Mesenteric fat pad (tissue), 1 donor: ENCODE measurements at places on chromosomes 13 and 19. TPM values are rescaled to one million over a fixed set of nuclear protein-coding genes. Genes with fewer than 3 reads are reported as not detected.

GRCh38 chr13:61156753-61157152 lies 258.9 kb downstream of the PCDH20 start:
- no peak for DNase-seq

DNA sequence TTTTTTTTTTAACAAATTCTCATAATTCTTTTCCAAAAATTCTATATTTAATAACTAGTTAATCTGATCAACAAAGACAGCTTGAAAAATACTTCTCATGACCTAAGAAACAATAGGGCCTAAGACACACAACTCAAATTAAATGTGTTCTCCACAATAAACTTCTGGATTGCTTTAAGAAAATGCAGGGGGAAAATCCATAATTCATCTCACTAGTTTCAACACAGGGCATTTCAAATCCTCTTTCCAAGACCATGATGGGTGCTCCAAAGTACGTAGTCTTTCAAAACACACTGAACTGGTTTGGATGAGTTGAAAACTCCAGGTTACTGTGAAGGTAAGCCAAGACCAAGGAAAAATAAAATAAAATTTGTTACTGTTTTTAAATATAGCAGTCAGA lies 62.6 kb downstream of the DCLK1 start:
- DNase-seq, result no peak

GRCh38 chr13:71454509-71454908 lies 412.5 kb downstream of the DACH1 start:
- DNase-seq, result no peak

ZNF77 gene
- 3.1 TPM for total RNA-seq

- DNase-seq, result no peak
Observed at GRCh38 chr19:6087074-6087571, 23.2 kb downstream of the RFX2 start.

DNA sequence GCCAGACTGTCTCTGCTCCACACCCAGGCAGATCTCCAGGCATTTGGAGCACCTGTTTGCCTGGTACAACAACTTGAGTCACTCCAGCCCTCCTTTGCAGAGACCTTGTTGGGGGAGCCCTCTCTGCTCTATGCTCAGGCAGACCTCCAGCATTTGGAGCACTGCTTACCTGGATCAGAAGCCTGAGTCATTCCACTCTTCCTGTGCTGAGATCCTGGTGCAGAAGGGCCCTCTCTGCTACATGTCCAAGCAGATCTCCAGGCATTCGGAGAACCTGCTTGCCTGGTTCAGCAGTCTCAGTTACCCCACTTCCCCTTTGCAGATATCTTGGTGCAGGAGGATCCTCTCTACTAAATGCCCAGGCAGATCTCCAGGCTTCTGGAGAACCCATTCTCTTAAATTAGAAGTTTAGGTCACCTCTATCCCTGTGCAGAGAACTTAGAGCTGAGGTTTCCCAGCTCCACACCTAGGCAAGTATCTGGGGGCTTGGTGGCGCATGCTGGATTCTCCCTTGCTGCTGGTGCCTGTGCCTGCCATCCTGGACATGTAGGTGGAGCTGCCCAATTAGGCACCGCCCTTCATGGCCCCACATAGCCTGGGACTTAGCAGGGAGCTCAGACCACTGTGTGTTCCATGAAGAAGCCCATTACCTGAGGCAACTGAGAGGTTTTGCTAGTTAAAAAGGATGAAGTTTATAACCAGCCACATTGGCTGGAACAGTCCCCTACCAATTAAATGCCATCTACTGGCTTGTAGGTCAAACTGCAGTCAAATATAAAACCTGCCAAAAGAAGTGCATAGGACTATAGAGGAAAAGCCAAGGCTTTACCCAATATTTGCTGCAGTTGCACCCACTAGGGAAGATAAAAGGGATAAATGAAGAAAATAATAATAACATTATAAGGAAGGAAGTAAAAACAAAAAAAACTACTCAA lies 97.6 kb upstream of the SLITRK6 start:
- DNase-seq, result no peak

DNA sequence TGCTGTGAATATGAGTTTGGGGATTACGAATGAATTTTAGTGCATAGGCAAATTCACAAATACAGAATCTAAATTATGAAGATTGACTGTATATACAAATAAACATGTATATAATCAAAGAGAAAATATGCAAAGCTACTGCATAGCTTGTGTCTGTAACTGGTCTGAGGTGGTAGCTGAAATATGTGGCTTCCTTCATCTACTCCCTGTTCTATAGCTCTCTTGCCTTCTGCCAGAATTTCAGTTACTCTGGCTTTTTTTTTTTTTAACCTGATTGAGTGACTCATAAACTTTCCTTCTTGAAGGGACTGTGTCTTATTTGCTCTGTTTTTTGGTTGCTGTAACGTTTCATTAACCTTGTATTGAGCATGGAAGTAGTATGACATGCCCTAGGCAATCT lies 26.6 kb downstream of the DNAJC3 start:
- no peak for DNase-seq
